Glutamatergic neuron (in vitro differentiated cells): ENCODE measurements at places on chromosomes 4 and X. TPM values are rescaled to one million over a fixed set of nuclear protein-coding genes. Genes with fewer than 3 reads are reported as not detected.

Gene CITED1
- total RNA-seq, result 42.7 TPM

Gene TMEM156
- total RNA-seq, result not detected

DNA sequence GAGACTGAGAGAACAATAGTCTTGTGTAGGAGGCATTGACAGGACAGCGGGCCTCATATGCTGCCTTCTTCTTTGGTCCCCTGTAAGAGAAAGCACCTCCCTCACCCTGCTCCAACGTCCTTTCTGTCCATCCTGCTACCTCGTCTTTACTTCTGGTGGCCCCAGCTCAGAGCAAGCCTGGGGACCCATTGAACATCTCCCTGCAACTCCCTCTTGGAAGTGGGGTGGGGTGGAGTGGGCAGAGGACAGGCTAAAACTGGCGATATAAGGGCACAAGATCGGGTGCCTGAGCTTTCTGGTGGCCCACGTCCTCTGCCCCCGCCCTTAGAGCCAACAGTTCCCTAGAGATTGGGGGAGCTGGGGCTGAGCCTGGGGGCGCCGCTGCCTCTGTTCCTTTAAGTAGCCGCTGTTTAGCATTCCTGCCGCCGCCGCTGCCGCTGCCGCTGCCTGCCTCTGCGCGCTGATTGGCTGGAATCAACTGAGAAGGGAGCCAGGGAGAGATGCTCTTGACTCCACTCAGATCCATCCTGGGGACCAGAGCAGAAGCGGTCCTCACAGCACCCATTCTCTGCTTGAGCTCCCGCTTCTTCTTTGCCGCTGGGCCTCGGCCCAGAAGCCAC lies at the start of gene DLG3:
Gene DLG3, plus strand, starts transcription at position 510 of the 620 bp plus-strand sequence. CDS start 367 bp downstream, outside the sequence.
- H3K27ac ChIP-seq, result no peak within 1 kb of the TSS
- H3K4me3 ChIP-seq, result peak within 1 kb of the TSS; percentile 74
- H3K27me3 ChIP-seq, result no peaks in the 10 kb centered on the region
- H3K4me1 ChIP-seq, result peaks cover 2% of the 10 kb centered on the region
- H3K36me3 ChIP-seq, result no peaks in the 10 kb centered on the region
- DNase-seq, result peak; percentile 76

GRCh38 chr4:58063404-58064160 lies 953.4 kb upstream of the IGFBP7 start:
- DNase-seq, result no peak
- no peak overlapping the region for H3K4me3 ChIP-seq
- H3K27ac ChIP-seq, result no peak overlapping the region
- peaks cover 14% of the 10 kb centered on the region for H3K4me1 ChIP-seq
- no peaks in the 10 kb centered on the region for H3K27me3 ChIP-seq

DNA sequence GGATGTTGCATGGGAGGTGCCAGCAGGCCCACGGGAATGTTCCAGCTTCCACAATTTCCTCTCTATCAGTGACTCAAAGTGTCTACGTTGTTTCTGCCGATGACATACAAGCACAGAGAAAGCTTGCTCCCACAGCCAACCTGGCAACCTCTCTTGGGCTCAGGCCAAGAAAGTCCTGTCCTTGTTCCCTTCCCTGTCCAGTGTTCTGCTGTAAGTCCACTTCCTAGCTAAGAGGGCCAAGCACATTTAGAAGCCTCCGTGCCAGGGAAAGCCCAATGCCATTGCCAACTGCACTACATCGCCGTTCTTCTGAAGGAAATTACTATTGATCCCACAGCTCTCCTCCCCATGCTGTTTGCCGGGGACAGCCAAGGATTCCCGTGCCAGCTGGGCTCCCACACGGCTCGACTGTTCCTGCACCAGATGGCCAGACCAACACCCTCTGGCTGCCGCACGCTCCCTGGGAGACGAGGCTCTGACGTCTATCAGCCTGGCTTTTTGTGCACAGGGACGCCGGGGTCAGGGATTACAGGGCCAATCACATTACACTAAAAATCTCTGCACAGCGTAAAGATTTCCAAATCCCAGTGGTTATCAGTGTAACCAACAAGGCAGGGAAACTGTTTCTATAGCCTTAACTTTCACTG lies 284.0 kb downstream of the BCOR start:
- H3K36me3 ChIP-seq, result no peaks in the 10 kb centered on the region
- H3K27ac ChIP-seq, result peak overlapping the region; percentile 90
- H3K4me3 ChIP-seq, result peak overlapping the region; percentile 59
